ENCODE measurements at places on chromosomes 11 and 22. TPM values are rescaled to one million over a fixed set of nuclear protein-coding genes. Genes with fewer than 3 reads are reported as not detected.

Gene SLC35F2
- total RNA-seq = 41.2 TPM

Gene POU2AF2
- not detected for total RNA-seq

Gene ZC3H12C
- total RNA-seq = 5.0 TPM

Gene SLC22A6
- total RNA-seq = not detected

- peak; percentile 70 for DNase-seq
Observed at GRCh38 chr11:112925516-112926310, 35.5 kb upstream of the NCAM1 start.

Data from epithelial cell of proximal tubule (primary cell).